ENCODE measurements at places on chromosomes 5 and 9.

GRCh38 chr5:165525271-165525670 is 2019.9 kb downstream of the MAT2B start:
- no peak for DNase-seq

DNA sequence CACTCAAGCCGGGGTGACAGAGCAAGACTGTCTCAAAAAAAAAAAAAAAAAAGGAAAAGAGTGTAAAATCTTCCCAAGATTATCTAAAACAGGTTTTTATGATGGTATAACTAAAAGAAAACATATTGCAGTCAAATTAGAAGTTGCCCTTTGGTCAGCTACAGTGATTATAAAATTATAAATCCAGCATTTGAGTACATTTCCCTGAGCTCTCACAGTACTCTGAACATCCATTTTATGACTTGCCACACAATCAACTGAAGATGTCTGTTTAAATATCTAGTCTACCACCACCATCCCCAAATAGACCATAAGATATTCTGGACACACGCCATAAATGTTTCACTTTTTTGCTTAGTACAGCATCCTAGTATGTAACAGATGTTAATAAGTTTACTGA is 77.0 kb downstream of the CSF2 start:
- DNase-seq, result no peak

GRCh38 chr5:155136216-155136850 is 122.8 kb downstream of the KIF4B start:
- no peak for DNase-seq

GRCh38 chr5:132749506-132749905 is 2.3 kb downstream of the CCNI2 start:
- no peak for DNase-seq

DNA sequence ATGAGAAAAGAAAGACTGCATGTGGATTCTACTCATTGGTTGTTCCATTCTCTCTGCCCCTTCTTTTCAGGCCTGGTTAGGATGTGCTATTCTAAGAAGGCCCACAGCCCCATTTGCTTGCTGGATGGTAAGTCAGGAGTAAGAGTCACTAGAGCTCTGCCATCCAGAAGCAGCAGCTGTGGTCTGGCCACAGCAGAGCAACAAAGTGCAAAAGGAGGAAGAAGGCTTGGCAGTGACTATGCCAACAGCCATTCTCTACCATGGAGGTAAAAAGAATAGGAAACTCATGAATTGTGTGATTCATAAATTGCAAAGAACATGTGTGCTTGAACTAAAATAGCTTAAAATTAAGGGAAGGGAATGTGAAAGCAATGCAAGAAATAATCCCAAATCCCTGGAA is 20.9 kb downstream of the KLHL3 start:
- DNase-seq, result no peak

DNA sequence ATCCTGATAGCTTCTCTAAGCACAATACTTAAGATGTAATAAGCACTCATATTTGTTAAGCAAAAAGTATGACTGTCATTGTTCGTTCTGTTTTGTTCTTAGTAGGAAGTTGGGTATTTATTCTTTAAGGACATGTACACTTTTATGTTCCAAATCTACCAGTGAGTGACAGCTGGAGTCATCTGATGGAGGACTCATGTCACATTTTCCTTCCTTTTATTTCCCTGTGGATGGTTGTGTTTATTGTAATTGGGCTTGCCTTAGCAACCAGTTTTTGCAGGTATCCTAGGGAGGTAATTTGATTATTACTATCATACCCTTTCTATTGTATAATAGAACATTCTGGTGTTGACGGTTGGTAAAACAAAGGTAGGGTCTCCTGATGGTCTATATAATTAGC is 145.7 kb downstream of the ZSWIM6 start:
- no peak for DNase-seq

- DNase-seq, result peak; percentile 68
These were observed 20.5 kb upstream of the GLRX start for GRCh38 chr5:95842854-95843544.

GRCh38 chr5:101306391-101307137 is 403.5 kb upstream of the ST8SIA4 start:
- DNase-seq, result peak; percentile 42

DNA sequence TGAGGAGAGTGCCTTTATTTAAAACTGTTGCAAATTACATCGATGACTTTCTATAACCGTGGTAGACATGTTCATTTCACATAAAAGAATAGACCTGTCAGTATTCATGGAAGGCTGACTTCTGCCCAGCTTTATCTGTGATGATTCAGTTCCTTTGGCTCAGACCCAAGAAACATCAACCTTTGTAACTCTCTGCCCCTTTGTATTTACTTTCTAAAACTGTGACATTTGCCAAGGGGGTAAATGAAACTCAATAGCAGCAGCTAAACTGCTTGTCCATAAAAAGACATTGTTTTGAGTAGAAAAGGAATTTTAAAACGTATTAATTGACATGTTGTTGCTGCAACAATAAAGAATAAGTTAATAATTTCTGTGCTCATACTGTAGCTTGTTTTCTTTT is 137.8 kb upstream of the ANKH start:
- no peak for DNase-seq

DNA sequence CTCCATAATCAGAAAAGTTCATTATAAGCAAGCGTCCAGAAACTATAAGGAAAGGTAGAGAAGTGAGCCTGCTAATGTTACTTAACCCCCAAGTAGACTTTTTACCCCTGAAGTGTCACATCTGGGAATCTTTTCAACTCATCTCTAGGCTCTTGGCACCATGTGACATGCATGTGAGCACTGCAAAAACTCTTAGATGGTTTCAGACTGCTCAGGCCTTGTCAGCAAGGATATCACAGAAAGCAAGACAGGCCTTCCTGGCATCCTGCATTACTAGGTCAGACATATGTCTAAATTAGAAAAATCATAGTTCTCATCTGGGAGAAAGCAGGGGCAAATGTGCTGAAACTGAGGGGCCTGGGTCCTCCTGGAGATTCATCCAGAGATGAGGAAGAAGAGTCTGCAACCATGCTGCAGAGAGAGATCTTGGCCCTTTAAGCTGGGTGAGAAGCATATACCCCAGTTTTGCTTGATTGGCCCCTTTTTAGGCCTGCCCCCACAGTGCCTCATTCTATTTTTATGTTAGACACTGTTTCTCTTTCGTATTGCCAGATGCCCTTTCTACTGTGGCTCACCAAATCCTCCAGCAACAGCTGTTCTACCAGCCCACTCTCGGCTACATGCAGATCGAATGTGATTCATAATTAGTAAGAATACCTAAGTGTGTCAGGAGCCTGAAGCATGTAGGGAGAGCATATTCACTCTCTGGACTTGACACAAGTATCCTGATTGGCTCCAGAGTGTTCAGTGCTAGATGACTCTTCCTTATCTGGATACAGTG is 19.0 kb downstream of the TMEM8B start:
- DNase-seq, result no peak

All from SK-N-DZ (cell line).